NCI-H1092 (cell line): ENCODE measurements at places on chromosomes 7 and 10.

- no peak for DNase-seq
Measured at GRCh38 chr7:711093-711921, 15.2 kb upstream of the DNAAF5 start.

- DNase-seq, result no peak
Measured at GRCh38 chr7:33399528-33400213, 270.3 kb downstream of the BBS9 start.

- DNase-seq, result no peak
Measured at GRCh38 chr7:27103489-27104226, 1.2 kb upstream of the HOXA2 start.

GRCh38 chr10:13439313-13440184 is 89.3 kb downstream of the BEND7 start:
- DNase-seq, result no peak

DNA sequence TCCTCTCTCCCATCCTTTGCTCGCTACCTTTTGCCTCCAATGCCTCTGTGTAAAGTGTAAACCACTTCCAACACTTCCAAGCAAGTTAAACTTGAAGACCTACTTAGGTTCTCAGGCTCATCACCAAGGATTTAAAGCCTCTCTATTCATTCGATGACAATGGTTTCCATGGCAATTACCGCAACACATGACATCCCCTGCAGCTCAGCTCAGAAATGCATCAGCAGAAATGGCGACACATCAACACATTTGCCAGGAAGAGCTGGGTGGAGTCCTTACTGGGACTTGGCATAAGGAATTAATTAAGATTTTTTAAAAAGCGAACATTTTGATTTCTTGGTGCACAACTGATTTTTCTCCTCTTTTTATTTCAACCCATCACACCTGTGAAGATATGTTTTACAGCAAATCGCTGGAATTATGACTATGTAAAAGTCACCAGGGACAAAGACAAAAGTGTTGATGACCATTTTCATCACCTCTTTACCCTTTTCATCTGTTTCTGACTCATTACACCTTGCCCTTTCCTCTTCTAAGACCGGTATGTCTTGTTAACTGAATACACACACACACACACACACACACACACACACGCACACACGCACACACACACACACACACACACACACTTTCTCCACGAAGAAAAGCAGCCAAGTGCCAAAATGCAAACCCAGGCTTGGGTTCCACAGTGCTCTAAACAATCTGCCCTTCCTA is 453.4 kb upstream of the CELF2 start:
- DNase-seq, result no peak
